ENCODE measurements at places on chromosomes 2 and 18. TPM values are rescaled to one million over a fixed set of nuclear protein-coding genes. Genes with fewer than 3 reads are reported as not detected.

The FOXI3 gene
- not detected for total RNA-seq

The RIT2 gene
- total RNA-seq = not detected

GRCh38 chr2:237483018-237483731, 3.9 kb upstream of the MLPH start:
- H3K27me3 ChIP-seq = no peaks in the 10 kb centered on the region
- no peaks in the 10 kb centered on the region for H3K36me3 ChIP-seq
- peak overlapping the region; percentile 88 for H3K27ac ChIP-seq
- DNase-seq = no peak
- H3K4me3 ChIP-seq = no peak overlapping the region

- no peak overlapping the region for H3K4me3 ChIP-seq
- no peaks in the 10 kb centered on the region for H3K4me1 ChIP-seq
- H3K36me3 ChIP-seq = no peaks in the 10 kb centered on the region
- no peak for DNase-seq
- no peak overlapping the region for H3K27ac ChIP-seq
Observed at GRCh38 chr2:237485304-237485703, 1.7 kb upstream of the MLPH start.

- H3K27ac ChIP-seq = peak overlapping the region; percentile 76
- H3K36me3 ChIP-seq = no peaks in the 10 kb centered on the region
- H3K4me1 ChIP-seq = peaks cover 58% of the 10 kb centered on the region
- no peak overlapping the region for H3K4me3 ChIP-seq
- peak; percentile 90 for DNase-seq
Observed at GRCh38 chr2:109173311-109174171, 44.5 kb downstream of the SH3RF3 start.

GRCh38 chr2:55592130-55592529, 25.3 kb downstream of the PPP4R3B start:
- H3K27ac ChIP-seq = no peak overlapping the region
- DNase-seq = no peak
- H3K27me3 ChIP-seq = no peaks in the 10 kb centered on the region

The HDLBP gene
- total RNA-seq = 274 TPM

The ACADL gene
- 1.4 TPM for total RNA-seq

The GKN2 gene
- not detected for total RNA-seq

Measured in right atrium auricular region (tissue), 2 donors.